ENCODE measurements at places on chromosomes 11 and 22. TPM values are rescaled to one million over a fixed set of nuclear protein-coding genes. Genes with fewer than 3 reads are reported as not detected.
A peak's percentile ranks its signal among the peaks of the same experiment; 100 is the strongest.

The DDIAS gene
- 2.1 TPM for polyA plus RNA-seq

The RAG1 gene
- 1.4 TPM for polyA plus RNA-seq

The GRAP2 gene
- polyA plus RNA-seq, result 3.4 TPM

DNA sequence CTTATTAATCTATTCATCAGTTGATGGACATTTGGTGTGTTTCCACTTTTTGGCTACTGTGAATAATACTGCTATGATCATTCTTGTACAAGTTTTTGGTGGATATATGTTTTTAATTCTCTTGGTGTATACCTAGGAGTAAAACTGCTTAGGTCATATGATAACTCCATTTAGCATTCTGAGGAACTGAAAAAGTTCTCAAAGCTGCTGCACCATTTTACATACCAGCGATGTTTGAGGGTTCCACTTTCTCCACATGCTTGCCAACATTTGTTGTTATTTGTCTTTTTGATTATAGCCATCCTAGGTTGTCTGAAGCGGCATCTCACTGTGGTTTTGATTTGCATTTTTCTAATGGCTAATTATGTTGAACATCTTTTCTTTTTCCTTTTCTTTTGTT, 4.1 kb upstream of the ACER3 start:
- no peak for DNase-seq

GRCh38 chr11:561148-562003, 606 bp downstream of the RASSF7 start:
- peak; percentile 96 for DNase-seq

DNA sequence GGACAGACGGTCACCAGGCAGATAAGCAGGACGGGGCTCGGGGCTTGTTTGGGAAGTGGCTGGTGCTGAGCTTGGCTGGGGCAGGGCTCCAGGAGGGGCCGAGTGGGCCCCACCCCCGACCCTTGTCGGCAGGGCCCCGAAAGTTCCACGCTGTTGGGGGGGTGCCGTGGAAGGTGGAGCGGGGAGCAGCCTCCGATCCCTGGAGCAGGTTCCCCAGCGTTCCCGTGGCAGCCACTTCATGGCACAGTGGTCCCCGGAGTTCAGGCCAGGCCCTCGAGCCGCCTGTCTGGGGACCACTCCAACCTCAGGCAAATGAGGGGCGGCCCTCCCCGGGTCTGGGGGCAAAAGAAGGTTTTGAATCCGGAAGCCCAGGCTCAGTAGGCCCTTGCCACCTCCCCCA, 46.7 kb upstream of the PPARA start:
- DNase-seq, result no peak

- no peak for DNase-seq
These were observed 9.2 kb downstream of the OR51F2 start for GRCh38 chr11:4830346-4830745.

GRCh38 chr11:1160231-1161101, 2.7 kb downstream of the MUC5AC start:
- no peak for DNase-seq

- no peak for DNase-seq
These were observed 125.5 kb downstream of the SIK3 start for GRCh38 chr11:116972691-116973090.
